Activated CD4-positive, alpha-beta T cell treated with anti-CD3 and anti-CD28 coated beads, Interleukin-2, amount 50 U/mL, for 24 hours (primary cell): ENCODE measurements at places on chromosomes 5 and 9.

DNA sequence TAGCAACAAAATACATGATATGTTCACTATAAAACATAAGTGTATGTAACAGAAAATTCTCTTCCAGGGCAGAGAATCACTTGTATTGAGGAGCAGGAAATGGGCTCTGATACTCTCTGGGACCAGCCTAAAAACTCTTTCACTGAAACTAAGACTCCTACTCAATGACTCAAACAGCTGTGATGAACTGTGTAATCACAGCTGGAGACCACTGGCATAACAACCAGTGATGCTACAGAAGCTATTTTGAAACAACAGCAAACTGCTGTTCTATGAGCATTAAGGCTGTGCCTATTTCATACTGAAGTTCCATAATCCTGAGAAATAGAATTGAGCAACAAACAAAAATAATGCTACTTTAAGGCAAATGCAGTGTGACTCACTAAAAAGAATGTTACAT lies 594.0 kb downstream of the HINT1 start:
- DNase-seq, result no peak

DNA sequence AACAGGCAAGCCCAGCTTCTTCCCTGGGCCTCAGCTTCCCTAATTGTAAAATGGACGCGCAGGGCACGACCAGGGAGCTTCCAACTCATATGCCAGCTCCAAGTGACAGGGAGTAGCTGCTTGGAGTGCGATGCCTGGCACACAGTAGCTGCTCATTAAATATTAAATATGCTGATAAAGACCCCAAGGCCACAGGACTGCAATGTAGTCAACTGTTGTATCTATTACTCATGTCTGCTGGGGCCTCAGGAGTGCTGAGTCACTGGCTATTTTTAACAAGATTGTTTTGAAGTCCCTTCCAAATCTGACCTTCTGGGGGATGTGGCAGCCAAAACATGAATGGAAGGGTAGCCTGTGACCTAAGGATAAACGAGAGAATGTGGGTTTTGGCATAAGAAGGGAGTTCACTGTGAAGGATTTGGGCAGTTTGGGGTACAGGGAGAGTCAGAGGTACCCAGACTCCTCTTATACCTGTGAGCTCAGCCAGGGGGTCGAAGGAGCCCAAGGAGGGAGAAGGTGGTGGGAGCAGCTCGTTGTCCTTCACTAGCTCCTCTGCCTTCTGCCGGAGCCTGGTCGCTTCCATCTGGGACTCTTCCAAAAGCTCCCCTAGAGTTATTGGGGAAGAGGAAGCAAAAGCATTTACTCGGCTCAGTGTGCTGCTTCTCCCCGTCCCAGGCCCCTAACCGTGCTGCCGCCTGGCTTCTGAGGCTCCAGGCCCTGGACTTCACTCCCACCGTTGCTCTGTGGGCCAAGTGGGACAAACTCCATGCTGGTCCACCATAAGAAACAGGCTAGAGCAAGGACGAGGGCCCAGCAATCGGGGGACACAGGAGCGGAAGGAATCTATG lies 17.5 kb downstream of the TNIP1 start:
- no peak for DNase-seq

- DNase-seq, result no peak
Measured at GRCh38 chr5:64074533-64074932, 91.1 kb upstream of the RNF180 start.

DNA sequence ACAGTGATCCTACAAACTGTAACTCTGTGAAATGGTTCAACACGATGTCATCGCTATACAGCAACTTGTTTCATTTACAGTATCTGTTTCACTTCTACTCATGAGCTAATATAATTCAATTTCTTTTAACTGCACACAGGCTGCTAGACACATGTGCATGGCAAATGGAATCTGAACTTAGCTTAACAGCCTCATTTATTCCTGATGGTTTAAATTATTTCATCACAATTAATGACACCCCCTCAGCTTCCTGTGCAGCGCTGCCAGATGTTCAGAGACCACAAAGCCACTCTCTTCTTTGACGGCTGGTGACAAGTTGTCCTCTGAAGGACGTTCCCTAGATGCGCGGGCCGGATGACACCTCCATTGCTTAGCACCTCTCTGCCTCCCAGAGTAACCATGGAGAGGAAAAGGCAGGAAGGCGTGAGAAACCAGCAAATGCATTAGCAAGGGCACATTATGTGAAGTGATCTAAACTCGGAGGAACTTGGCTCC lies 191.1 kb downstream of the BNC2 start:
- no peak for DNase-seq

DNA sequence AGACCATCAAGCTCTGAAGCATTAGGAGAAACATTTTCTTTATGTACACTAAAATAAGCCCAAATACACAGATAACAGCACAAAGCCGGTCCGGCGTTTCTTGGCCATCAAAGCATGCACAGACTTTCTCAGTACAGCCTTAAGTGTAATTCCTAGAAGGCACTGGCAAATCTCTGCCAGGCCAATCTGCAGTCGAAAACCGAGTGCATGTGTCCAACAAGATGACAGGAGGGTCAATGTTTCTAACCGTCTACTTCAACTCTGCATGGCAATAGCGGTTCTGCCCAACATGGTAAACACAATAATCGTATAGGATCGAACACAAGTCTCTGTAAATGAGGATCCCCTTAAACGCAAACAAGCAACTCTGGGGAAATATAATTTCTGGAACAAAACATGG lies 1.1 kb downstream of the ARL15 start:
- DNase-seq, result no peak

GRCh38 chr9:129778469-129778868 lies 24.5 kb upstream of the TOR1B start:
- no peak for DNase-seq

GRCh38 chr9:114681594-114682332 lies at the start of gene TEX48:
Gene TEX48, minus strand, starts transcription at chr9:114682192. Its CDS starts 10,469 bp downstream, at chr9:114671723.
- peak; percentile 52 for DNase-seq

- DNase-seq, result no peak
Measured at GRCh38 chr9:36093384-36093783, 43.1 kb upstream of the GLIPR2 start.

GRCh38 chr9:103025796-103026195 lies 30.7 kb downstream of the CYLC2 start:
- no peak for DNase-seq

DNA sequence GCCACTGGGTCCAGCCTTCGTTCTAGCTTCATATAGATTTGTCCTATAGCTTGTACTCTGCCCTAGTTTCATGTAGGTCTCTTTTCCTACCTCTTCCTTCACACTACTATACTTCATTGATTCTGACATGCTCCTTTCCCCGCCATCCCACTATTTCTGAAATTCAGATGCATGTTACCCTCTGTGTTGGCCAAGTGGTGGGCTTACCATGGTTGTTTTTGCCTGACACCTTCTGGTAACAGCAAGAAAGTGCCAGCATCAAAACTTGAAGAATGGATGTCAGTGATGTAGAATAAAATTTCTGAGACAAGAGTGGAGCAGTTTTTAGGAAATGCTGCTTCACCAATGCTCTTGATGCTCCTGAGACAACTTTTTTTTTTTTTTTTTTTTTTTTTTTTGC lies 19.5 kb upstream of the SERINC5 start:
- DNase-seq, result no peak

GRCh38 chr5:38319491-38319890 lies 61.1 kb downstream of the EGFLAM start:
- DNase-seq, result no peak

GRCh38 chr9:81465468-81466011 lies 223.8 kb downstream of the TLE1 start:
- no peak for DNase-seq

DNA sequence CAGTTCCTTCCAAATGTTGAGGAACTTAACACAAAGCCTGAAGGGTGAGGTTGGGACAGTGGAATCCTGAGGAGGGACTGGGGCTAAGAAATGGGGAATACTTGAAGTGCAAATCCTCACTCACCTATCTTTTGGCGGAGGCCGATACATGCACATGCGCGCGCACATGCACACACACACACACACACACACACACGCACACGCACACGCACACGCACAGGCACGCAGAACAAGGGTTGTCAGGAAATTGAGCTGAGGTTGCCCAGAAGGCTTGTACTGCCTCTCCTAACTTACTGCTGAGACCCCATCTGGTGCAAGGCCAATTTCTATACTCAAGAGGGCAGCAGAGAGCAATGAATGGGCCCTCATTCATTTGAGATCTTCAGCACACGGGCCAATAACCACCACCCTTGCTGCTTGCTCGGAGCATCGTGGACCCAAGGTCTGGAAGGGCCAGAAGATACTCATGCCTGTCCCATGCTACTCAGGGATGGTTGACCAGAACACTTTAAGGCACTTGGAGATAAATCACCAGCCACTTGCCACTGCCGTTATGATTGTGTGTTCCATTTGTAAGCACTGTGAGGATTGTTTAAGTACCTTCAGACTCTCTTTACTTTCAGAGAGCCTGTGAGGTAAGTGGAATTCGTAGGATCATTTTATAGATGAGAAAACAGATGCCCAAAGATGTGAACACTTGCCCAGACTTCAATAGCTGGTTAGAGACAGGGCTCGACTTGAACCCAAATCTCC lies 21.5 kb downstream of the BTF3 start:
- peak; percentile 68 for DNase-seq

GRCh38 chr5:132369474-132370180 lies at the start of gene SLC22A5:
Gene SLC22A5, plus strand, starts transcription at chr5:132369710. Its CDS starts 263 bp downstream, at chr5:132369973.
- peak; percentile 55 for DNase-seq

- no peak for DNase-seq
Measured at GRCh38 chr5:75169516-75169915, 67.2 kb downstream of the ANKRD31 start.

DNA sequence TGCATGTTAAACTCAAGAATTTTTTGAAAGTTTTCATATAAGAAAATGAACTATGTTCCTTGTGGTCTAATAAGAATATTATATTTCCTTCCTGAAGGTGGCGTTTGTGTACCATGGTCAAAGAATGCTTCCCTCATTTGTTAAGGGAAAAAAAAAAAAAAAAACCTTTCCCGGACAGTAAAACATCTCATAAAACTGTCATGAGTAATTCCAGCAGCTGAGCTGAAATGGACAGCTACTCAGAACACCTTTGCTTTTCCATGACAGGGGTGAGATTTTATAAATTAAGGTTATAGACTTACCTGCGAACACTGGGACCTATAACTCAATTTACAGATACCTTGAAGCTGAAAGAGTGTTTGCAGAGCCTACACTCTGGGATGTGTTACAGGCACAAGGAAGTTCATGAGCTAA lies 113.2 kb upstream of the RANBP3L start:
- DNase-seq, result no peak

DNA sequence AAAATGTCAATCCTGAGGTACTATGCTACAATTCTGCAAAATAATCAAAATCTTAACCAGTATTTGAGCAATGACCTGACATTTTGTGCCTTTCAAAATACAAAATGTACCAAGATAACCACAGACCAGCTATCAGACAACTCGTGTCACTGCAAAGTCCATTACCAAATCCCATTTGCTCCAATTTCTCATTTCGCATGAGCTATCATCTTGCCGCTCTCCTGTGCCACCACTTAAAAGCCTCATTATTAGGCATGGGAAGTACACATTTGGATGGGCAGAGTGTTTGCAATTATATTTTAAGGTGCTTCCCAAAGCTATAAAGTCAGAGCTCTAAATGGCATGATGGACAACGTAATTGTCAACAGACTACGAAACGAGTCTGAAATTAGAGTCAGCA lies 205.2 kb downstream of the AGTPBP1 start:
- no peak for DNase-seq

- no peak for DNase-seq
Measured at GRCh38 chr9:1460143-1460769, 410.1 kb downstream of the DMRT2 start.

DNA sequence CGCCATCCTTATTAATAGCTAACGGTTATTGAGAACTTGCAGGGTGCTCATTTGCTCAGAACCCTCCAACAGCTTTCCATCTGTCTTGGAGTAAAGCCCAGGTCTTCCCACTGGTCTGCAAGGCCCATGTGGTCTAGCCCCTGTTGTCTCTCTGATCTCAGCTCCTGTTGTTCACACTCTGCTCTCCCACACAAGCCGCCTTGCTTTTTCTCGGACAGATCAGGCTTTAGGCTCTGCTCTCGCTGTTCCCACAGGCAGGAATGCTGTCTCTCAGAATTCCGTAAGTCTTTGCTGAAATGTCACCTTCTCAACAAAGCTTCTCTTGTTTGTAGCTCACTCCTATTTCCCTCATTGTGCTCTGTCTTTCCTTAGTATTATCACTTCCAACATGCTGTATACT lies 34.3 kb downstream of the GPR107 start:
- DNase-seq, result no peak

DNA sequence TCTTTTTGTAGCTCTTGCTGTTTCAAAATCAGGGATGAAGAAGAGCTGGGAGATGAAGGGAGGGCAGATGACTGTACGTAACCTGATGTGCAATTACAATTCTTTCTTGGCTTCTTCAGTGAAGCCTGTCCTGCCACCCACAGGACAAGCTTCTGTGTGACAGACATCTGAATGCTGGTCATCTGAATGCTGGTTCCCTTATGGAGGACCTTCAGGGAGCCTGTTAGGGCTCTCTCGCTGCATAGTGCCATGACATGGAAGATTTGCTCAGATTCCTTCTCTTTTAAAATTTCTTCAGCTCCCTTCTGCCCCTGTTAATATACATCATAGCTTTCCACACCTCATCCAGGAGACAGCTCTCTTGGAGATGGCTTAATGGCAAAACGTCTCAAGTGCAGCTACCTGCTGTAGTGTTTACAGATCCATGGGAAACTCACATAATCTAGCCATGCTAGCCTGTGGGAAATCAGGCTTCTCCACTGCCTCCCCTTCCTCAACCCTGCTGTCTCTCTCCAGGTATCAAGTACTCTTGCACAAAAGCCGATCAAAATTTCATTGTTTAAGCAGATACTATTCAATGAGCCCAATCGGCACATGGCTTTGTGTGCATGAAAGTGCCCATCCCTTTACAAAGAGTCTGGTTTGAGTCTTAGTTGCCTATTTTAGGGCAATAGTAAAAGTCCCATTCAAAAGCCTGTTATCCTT lies 134.6 kb downstream of the RAB3C start:
- DNase-seq, result no peak

- no peak for DNase-seq
Measured at GRCh38 chr5:143708672-143709071, 103.3 kb upstream of the HMHB1 start.

DNA sequence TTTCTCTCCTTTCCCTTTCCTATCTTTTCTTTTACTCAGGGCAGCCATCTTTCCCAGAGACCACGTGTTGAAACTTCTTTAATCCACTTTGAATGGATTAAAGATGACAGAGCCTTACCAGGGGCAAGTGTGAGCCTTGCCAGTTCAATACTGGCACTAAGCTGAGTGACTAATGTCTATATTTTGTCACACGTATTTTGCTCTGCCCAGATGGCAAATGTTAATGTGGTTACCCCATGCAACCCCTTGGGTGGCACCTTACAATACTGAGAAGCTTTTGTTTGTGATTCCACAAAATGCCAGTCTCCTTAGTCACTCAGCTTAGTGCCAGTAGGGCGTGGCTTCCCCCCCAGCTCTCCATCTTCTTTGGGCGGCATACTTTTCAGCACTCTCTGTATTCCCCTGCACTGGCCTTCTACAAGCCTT lies 24.8 kb downstream of the ANXA1 start:
- no peak for DNase-seq
